Epithelial cell of esophagus (primary cell): ENCODE measurements at places on chromosomes 2 and 18.

DNA sequence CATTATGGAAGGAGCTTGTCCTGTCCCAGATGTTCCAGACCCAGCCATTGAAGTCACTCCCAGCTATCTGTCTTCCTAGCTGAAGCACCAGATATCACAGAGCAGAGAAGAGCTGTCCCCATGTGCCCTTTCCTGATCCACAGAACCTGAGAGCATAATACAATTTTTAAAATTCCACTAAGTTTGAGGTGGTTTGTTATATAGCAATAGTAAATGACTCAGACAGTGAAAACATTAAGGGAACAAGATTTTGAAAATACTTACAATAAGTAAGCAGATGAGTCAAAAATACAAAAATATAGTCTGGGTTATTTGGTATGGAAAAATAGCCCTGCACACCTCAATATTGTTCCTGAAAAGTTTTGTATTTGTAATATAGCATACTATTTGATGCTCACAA lies 85.8 kb upstream of the GLS start:
- DNase-seq: no peak

GRCh38 chr2:128374001-128374710 lies 55.5 kb upstream of the HS6ST1 start:
- DNase-seq: peak; percentile 80

DNA sequence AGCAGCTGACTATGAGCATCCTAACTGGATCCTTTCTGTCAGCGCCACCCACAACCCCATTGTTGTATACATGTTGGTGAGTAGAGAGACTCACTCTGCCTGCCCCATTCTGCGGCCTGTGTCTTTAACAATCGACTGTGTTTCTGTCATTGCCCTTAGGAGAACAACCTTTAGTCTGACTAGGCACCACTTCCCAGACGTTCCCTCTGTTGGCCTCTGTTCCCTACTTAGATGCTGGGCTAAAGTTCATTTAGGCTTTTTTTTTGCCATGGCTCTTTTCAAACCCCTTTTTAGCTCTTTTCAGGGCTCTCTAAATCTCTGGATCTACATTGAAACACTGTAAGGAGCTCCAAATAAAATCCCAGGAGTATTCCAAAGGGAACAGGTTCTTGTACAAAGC lies 20.5 kb upstream of the ACAA2 start:
- no peak for DNase-seq

DNA sequence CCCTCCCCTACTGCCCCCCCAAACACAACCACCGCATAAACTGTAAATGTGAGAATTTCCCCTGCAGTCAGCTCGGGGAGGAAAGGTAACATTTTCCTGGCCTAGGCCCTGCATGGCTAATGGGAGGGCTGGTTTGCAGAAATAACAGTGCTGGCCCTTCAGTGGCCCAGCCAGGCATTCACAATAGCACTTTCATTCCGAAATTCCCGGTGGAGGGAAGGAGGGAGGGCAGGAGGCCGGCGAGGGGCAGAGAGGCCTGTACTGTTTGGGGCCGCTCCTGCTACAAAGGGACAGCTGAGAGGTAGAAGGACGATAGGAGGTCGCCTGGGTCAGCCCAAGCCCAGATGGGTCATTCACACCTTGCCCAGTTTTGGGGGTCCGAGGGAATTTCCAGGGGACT lies 11.3 kb downstream of the CYP26B1 start:
- DNase-seq: no peak

DNA sequence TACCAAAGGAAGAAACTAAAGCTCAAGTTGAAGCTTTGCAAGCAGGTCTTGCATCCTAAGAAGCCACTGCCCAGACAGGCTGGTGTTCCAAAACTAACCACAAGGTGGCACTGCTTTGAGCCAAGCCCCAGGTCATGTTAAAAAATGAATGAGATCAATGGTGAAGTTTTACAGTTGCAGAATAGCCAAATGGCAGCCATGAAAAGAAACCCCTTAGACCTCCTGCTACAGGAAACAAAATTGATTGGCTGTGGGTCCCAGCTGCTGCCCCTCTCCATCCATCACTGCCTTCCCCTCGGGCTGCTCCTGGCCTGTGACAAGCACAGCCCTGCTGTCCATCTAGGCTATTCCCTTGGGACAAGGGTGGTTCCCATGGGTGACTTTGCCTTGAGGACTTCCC lies 20.7 kb upstream of the MREG start:
- peak; percentile 84 for DNase-seq

DNA sequence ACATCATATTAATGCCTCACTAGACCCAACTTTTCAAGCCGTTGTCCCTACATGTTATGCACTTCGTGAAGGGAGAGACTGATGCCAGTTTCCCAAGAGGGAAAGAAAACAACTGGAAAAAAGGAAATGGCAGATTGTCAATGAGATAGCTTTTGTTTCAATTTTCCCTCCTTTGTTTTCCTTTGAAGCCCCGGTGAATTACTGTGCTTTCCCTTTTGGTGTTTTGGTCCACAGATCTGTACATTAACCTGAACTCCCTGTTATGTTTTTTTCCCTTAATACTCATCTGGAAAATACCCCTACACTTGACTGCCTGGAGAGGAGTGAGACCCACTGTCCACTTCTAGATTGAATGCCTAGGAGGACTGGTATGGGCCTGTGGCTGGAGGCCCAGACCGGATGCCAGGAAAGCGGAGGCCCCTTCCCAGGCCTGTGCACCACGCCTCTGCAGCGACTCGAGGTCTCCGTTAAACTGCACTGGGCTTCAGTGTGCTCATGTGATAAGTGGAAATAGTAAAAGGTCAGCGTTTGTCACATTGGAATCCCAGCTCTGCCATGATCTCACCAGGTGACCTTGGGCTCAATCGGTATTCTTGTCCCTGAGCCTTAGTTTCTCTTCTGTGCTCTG lies 106.4 kb downstream of the GATA6 start:
- no peak for DNase-seq

GRCh38 chr18:49514577-49514976 lies 27.5 kb upstream of the C18orf32 start:
- DNase-seq: no peak

- peak; percentile 17 for DNase-seq
These were observed 656.9 kb downstream of the EPHA4 start for GRCh38 chr2:220915092-220915623.

DNA sequence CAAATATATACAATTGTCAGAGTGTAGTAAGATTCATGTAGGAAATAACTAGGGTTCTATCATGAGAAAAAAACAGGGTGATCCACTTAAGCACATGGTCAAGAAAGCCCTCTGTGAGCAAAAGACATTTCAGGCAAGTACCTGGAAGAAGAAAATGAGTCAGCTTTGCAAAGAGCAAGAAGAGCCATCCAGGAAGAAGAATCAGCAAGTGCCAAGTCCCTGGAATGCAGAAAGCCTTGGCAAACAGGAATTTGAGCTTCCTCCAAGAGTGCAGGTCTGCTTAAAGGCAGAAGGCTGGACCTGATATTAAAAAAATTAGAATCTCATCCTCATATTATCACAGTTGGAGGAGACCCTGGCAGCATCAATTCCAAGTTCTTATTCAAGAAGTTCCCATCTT lies 188.5 kb upstream of the CELF4 start:
- peak; percentile 32 for DNase-seq

GRCh38 chr2:127072970-127073369 lies 34.0 kb downstream of the BIN1 start:
- DNase-seq: no peak

DNA sequence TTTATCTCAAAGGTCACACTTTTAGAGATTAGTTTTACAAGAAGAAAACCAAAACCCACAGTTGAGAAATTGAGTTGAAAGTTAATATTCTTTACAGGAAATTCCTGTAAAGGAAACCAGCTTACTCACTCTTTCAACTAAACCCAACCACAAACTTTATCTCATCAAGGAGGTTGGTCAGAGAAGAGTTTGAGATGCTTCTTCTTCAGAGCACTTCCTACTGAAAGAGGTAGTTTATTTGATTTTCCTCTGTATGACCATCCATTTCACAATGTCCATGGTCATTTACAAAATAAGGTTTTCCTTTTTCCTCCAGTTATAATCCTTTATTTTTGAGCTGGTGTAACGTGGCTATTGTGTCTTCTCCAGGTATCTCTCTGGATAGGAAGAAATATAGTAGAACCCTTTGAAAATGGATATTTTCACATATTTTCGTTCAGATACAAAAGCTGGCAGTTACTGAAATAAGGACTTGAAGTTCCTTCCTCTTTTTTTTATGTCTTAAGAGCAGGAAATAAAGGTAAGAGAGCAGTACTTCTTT lies 4.5 kb upstream of the IL18RAP start:
- DNase-seq: no peak

GRCh38 chr2:3263487-3263886 lies 114.1 kb downstream of the EIPR1 start:
- DNase-seq: no peak

GRCh38 chr2:27690052-27690451 lies 26.4 kb downstream of the SLC4A1AP start:
- DNase-seq: peak; percentile 24
